CD4-positive, alpha-beta T cell treated with Interleukin-6 for 4 hours (primary cell): ENCODE measurements at places on chromosomes 12 and 14.
A peak's percentile ranks its signal among the peaks of the same experiment; 100 is the strongest.

DNA sequence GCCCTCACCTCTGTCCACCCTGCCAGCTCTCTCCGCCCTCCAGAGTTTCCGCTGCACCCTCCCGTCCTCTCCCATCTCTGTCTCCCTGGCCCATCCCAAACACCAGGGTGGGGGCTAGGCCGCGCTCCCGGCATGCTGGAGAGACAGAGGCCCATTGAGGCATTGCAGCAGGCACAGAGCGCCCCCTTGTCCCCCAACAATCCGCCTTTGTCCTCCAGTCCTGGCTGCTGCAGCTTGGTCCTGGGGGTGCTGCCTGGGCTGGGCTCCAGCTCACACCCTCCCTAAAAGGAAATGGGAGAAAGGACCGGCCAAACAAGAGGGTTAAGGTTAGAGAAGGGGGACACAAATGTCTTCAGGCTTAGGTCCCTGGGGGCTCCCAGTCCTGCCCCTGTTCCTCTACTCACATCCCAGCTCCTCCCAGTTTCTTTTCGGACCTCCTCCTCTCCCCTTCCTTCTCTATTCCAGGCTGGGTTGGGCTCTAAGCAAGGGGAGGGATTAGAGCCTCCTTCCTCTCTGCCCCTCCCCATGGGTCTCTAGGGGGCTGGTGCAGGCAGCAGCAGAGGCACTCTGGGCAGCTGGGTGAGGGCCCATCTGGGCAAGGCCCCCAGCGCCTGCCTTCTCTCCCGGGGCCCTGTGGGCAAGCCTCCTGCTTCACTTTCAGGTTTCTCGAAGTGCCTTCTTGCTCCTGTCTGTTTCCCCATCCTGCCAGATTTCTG, at the start of gene CMTM5:
TSS of gene CMTM5 (plus strand) at position 565 of the 716 bp plus-strand sequence. CDS start 206 bp downstream, outside the sequence.
- no peak for DNase-seq

DNA sequence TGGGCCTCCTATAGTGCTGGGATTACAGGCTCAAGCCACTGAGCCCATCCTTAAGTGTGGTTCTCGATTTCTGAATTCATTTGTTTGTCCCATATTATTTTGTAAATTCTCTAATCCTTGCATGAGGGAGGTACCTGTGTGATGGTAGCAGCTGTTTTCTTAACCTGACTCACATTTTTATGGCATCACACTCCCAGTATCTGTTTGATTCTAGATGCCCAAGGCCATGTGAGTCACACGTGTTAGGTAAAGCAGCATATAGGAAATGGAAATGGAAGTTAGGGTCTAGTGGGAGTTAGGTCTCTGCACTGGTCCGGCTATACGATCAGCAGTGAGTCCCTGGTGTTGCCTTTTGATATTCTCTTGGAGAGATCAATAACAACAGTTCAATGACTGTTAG, 198.1 kb downstream of the ERC1 start:
- DNase-seq = no peak

DNA sequence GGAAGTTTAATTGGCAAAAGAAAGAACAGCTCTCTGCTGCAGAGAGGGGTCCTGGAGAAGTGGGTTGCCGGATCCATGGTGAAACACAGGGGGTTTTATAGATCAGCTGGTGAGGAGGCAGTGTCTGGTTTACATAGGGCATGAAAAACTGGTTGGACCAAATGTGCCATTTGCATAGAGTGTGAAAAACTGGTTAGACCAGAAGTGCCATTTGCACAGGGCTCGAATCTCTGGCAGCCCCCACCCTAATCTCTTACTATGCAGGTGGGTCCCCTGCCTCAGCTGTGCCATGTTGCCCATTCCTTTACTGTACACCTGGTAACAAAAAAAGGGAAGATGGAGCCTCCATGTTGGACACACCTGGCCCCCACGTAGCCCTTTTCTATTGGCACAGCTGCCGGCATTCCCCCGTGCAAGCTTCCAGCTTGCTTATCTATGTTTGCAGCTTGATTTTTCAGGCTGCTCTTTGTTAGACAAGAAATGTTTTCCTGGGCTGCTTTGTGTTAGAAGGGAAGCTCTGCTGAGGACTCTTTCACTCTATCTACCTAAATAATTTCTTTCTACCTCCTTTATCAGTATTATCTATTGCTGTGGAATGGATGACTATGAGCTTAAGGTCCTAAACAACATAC, 61.1 kb upstream of the TMEM132D start:
- no peak for DNase-seq

GRCh38 chr12:114447274-114447716, 41.4 kb upstream of the TBX5 start:
- DNase-seq = no peak

- DNase-seq = no peak
These were observed 8.9 kb upstream of the WNT5B start for GRCh38 chr12:1620092-1620491.

GRCh38 chr12:65419284-65420072, 141.0 kb downstream of the MSRB3 start:
- no peak for DNase-seq

GRCh38 chr14:55265197-55265596, 6.0 kb upstream of the FBXO34 start:
- DNase-seq = no peak

DNA sequence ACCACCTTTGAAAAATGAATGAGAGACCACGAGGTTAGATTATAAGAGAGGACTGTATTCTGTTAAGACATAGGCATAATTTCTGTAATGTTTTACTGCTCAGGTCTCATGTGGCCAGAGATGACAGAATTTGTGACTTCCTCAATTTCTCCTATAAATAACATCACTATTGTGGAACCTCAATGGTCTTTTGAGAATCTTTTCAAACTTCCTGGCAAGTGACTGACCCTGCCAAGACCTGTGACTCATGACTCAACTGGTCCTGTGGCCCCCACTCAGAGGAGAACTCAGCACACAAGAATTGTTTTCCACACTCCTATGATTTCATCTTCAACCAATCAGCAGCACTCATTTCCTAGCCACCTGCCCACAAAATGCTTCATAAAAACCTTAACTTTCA, 508.2 kb upstream of the ATP2B1 start:
- DNase-seq = no peak

GRCh38 chr14:75896341-75896740, 85.5 kb downstream of the TGFB3 start:
- DNase-seq = no peak

- no peak for DNase-seq
These were observed 6.5 kb downstream of the IAPP start for GRCh38 chr12:21379218-21379617.

DNA sequence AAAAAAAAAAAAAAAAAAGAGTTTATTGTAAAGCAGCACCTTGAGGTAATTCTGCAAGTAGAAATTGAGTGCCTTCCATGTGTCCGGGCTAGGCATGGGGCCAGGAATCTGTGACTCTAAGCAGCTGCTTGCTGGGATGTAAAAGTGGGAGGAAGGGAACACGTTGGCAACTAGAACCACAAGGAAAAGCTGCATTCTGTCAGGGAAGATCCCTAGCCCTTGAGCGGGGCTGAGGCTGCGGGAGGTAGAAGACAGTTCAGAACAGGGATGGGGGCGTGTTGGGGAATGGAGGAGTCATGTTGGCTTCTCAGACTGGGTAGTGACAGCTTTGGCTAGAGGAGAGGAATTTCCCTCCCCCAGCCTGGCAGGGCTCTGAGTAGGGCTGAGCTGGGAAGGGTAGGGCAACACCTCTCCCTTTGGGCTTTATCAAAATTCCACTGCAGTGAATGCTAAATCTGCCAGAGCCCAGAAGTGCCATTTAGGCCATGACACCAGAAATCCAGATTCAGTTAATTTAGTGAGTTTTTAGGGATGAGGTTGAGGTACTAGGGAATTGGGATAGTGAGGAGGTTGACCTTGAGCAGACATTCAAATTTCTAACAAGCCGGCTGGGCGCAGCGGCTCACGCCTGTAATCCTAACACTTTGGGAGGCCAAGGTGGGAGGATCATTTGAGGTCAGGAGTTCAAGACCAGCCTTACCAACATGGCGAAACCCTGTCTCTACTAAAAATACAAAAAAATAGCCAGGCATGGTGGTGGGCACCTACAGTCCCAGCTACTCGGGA, 3.4 kb upstream of the TRAFD1 start:
- no peak for DNase-seq

- DNase-seq = peak; percentile 77
These were observed 181.9 kb downstream of the PRKCH start for GRCh38 chr14:61503167-61503801.

- DNase-seq = no peak
These were observed 65.3 kb downstream of the SUSD6 start for GRCh38 chr14:69676723-69677122.

DNA sequence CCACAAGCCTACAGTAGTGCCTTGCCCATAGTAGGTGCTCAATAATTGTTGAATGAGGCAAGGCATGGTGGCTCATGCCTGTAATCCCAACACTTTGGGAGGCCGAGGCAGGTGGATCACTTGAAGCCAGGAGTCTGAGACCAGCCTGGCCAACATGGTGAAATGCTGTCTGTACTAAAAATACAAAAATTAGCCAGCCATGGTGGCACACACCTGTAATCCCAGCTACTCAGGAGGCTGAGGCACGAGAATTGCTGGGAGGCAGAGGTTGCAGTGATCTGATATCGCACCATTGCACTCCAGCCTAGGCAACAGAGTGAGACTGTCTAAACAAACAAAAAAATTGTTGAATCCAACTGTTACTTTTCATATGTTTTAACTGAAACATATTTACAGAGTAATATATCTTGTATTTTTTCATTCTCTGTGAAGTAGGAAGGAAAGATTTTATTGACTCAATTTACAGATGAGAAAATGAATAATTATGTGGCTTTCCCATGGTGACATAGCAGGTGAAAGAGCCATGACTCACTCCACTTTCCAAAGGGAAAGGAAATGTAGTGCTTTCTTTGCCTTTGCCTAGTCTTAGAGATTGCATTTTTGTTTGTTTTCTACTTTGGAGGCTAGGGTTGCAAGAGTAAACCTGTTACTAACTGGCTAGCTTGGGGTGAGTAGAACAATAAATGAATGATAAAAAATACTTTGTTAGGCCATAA, 95.4 kb upstream of the SLC38A4 start:
- no peak for DNase-seq

GRCh38 chr12:14834509-14834908, 8.8 kb downstream of the ART4 start:
- no peak for DNase-seq

DNA sequence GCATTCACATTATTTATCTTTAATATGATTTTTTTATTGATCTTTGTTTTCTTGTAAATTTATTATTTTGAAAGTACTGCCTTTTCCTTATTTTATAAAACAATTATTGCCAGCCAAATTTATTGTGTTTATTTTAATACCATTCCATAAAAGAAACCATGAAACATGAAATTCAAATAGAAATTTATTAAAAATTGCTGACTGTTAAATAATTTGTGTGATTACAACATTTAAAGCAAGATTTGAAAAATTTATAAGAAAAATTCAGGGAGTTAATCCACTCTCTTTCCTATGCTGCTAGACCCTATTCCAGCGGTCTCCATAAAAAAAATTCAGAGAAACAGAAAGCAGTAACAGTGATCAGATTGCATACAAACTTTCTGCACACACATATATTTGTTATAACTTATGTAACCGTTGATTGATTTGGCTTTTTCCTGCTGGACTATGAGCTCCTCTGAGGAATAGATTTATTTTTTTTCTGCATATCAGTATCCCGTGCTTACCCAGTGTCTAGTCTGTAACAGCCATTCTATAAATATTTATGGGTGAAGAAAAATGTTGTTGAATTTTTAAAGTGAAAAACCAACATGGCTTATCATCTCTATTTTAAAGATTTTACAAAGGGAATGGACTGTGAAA, 68.1 kb downstream of the LRRK2 start:
- no peak for DNase-seq

GRCh38 chr12:57526477-57527126, 4.0 kb downstream of the MBD6 start:
- no peak for DNase-seq

DNA sequence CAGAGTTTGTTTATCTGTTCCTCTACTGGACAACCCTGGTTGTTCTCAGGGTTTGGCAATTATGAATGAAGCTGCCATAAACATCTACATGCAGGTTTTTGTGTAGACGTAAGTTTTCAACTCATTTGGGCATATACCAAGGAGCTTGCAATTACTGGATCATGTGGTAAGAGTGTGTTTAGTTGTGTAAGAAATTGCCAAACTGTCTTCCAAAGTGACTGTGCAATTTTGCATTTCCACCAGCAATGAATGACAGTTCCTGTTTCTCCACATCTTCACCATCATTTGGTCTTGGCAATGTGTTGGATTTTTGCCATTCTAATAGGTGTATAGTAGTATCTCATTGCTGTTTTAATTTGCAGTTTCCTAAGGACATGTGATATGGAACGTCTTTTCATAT, 39.8 kb upstream of the FBXO33 start:
- DNase-seq = no peak

- DNase-seq = no peak
These were observed 158.6 kb downstream of the PAX9 start for GRCh38 chr14:36820111-36820709.

DNA sequence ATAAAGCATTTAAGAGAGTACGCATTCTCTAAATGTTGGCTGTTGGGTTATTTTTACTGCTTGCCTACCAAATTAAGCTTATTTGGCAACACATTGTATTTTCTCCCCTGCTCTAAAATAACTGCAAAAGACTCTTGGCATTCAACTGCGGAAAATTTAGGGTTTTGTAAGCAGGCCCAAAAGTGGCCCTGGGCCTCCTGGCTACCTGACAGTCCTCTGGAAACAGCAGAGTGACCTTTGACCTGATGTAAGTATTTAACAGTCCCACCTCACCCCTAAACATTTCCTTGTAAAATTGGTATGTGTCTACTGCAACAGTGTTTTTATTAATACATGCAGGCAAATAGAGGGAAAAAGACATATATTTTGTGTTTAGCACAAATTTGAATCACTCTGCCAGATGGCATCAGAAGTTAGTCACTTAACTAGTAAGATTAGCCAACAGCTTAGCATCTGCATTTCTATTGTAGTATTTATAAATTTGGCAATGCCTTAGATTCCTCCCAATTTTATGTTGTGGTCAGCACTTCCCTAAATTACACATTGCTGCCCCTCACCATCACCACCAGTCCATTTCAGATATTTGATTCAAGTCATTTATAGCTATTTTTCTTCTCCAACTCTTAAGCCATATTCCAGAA, 11.2 kb downstream of the LLPH start:
- no peak for DNase-seq

DNA sequence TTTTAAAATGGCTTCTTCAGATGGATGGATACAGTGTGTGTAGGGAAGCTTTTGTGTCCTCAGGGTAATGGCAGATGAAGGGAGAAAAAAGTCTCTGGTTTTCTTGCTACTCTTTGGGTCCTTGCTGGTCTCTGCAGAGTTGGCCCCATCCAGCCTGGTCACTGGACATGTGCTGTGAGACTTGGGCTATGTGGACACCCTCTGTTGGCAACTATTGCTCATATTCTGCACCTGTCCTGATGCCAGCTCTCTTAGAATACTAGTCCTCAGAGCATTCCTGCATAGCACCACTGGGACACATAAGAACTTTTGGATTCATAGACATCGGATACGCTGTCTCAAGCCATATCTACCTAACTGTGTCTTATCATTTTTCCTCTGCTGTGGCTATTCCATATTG, 20.0 kb downstream of the NAV3 start:
- no peak for DNase-seq
